ENCODE measurements at places on chromosomes 2 and 18. TPM values are rescaled to one million over a fixed set of nuclear protein-coding genes. Genes with fewer than 3 reads are reported as not detected.

- H3K4me1 ChIP-seq = peaks cover 6% of the 10 kb centered on the region
- H3K27me3 ChIP-seq = no peaks in the 10 kb centered on the region
- DNase-seq = no peak
- H3K4me3 ChIP-seq = no peak overlapping the region
- no peaks in the 10 kb centered on the region for H3K36me3 ChIP-seq
Observed at GRCh38 chr2:31888550-31888949, 122.3 kb downstream of the MEMO1 start.

GRCh38 chr2:159518321-159519005 lies 97.9 kb downstream of the BAZ2B start:
- no peak for DNase-seq
- peaks cover 29% of the 10 kb centered on the region for H3K4me1 ChIP-seq
- no peaks in the 10 kb centered on the region for H3K36me3 ChIP-seq
- no peak overlapping the region for H3K4me3 ChIP-seq
- H3K27ac ChIP-seq = no peak overlapping the region
- H3K27me3 ChIP-seq = no peaks in the 10 kb centered on the region

- no peak overlapping the region for H3K27ac ChIP-seq
- H3K4me1 ChIP-seq = peaks cover 10% of the 10 kb centered on the region
- H3K4me3 ChIP-seq = no peak overlapping the region
Observed at GRCh38 chr2:70668432-70668831, 99.6 kb downstream of the ADD2 start.

Gene TRIM43
- not detected for total RNA-seq

Gene RBBP8
- total RNA-seq = 1.4 TPM

DNA sequence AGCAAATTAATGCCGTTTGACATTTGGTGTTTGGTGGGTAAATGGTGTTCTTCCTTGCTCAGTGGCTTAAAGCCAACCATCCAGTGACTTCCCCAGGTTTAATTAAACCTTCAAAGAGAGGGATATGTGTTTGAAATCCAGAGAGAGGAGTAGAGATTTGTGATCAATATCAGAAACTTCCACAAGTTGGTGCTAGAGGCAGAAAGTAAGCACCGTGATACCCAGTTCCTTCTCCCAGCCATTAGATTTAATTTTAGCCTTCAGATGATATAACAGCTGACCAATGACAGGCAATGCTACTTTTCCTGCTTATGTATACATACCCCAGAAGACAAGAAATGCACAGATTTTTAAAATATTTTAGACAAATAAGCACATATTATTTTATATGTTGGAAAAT lies 398.5 kb downstream of the CDH2 start:
- no peak overlapping the region for H3K4me3 ChIP-seq

GRCh38 chr2:123080331-123080730 lies 944.8 kb upstream of the CNTNAP5 start:
- H3K27ac ChIP-seq = no peak overlapping the region
- H3K27me3 ChIP-seq = no peaks in the 10 kb centered on the region
- DNase-seq = no peak

DNA sequence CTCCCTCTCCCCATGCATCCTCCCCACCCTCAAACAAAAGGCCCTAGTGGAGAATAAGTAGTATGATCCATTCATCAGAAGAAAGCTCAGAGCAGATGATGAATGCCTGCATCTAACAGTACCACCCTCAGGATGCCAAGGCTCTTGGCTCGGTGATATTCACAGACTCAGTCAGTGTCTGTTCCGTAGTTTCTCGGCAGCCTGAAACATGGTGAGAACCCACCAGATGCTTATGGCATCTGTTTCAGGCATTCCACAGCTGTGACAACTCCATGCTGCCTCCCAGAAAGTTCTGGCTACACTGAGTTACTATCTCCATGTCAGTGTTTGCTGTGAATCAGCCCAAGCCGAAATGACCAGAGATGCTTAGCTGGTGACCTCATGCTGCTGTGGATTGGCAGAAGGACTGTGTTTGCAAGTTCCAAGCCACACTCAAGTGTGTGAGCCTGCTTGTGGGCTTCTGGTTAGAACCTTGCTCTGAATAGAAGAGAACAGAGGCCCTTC lies 83.9 kb downstream of the WDSUB1 start:
- H3K27ac ChIP-seq = no peak overlapping the region
- H3K36me3 ChIP-seq = no peaks in the 10 kb centered on the region
- H3K4me3 ChIP-seq = no peak overlapping the region
- H3K27me3 ChIP-seq = no peaks in the 10 kb centered on the region

Gene ZNF519
- total RNA-seq = 13.6 TPM

DNA sequence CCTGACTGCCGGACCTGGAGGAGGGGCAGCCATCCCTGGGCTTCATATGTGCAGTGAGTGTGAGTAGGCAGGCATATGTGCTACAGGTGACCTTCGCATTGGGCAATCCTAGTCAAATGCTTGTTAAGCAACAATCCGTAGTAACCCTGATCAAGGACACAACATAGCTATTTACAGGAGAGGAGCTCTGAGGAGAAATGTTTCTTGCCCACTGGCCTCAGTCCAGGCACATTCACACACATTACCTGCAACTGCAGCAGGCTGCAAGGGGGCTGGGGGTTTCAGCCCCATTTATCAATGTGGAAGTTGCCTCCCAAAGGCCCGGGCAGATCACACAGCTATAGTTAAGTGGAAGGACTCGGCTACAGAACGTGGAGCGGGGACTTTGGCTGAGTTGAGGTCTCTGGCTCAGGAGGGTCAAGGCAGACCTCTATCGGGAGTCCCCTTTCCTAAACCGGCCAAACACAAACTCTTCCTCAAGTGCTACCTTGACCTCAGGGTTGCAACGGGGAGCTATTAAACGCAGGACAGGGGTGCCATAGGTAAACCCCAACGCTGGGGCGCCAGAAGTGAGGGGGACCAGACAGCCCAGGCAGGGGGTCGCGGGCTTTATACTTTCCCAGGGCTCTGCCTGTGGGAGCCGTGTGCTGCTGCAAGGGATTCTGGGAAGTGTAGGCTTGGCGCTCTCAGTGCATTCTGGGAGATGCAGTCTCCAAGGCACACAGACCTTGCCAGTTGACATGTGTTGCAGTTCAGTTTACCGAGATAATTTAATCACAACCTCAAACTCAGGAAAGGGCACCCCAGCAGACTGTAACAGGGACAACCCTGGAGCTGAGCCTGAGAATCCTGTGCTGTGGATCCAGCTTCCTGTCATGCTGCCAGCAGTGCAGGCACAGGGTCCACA lies 9.4 kb downstream of the KHK start:
- no peak overlapping the region for H3K27ac ChIP-seq
- no peaks in the 10 kb centered on the region for H3K27me3 ChIP-seq
- H3K4me1 ChIP-seq = peaks cover 9% of the 10 kb centered on the region
- DNase-seq = peak; percentile 34

Gene CENPO
- 4.6 TPM for total RNA-seq

Gene AFF3
- 3.9 TPM for total RNA-seq

DNA sequence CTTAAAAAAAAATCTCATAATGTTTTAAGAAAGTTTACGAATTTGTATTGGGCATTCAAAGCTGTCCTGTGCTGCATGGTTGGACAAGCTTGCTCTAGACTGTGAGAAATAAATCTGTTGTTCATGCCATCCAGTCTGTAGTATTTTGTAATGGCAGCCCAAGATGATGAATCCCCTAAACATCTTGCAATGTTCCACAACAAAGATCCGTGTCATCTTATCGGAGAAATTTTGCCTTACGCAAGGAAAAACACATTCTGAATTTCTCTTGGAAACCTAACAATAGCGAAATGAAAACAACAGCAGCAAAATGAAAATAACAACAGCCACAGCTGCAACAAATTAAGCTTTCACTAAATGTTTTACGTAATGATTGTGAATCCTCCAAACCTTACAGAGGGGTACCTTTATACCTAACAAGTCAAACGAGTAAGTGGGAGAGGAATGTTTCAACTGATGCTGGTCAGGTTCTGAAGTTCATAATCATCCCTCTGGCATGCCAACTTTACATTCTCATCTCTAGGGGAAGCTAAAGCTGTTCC lies 76.1 kb upstream of the RNU4ATAC start:
- no peaks in the 10 kb centered on the region for H3K4me1 ChIP-seq
- no peak for DNase-seq
- peaks cover 33% of the 10 kb centered on the region for H3K36me3 ChIP-seq
- H3K4me3 ChIP-seq = no peak overlapping the region
- no peaks in the 10 kb centered on the region for H3K27me3 ChIP-seq

Gene POU3F3
- not detected for total RNA-seq

DNA sequence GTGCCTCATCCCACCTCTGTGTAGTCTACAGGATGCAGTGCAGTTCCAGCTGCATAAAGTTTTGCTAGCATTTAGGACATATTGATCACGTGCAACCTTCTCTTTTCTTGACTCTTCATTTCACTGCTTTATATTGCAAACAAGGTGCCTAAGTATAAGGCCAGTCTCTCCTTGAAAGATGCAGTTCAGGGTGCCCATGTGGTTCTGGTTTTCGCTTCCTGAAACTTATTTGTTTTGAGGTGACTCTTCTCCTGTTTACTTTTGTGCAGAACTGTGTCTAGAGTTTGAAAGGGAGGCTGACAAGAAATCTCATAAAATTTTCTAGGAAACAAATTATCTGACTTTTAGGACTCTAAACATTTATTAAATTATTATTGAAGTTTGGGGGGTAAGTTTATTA lies 189.9 kb downstream of the UBE2E3 start:
- H3K27me3 ChIP-seq = no peaks in the 10 kb centered on the region
- H3K36me3 ChIP-seq = no peaks in the 10 kb centered on the region
- peaks cover 48% of the 10 kb centered on the region for H3K4me1 ChIP-seq
- peak; percentile 20 for DNase-seq
- no peak overlapping the region for H3K4me3 ChIP-seq

- H3K27ac ChIP-seq = no peak overlapping the region
- H3K4me1 ChIP-seq = no peaks in the 10 kb centered on the region
- H3K36me3 ChIP-seq = no peaks in the 10 kb centered on the region
- no peaks in the 10 kb centered on the region for H3K27me3 ChIP-seq
- no peak overlapping the region for H3K4me3 ChIP-seq
Observed at GRCh38 chr2:9565436-9566153, 10.0 kb upstream of the ADAM17 start.

- DNase-seq = no peak
- H3K27ac ChIP-seq = no peak overlapping the region
- no peaks in the 10 kb centered on the region for H3K36me3 ChIP-seq
- no peak overlapping the region for H3K4me3 ChIP-seq
- peaks cover 8% of the 10 kb centered on the region for H3K4me1 ChIP-seq
- H3K27me3 ChIP-seq = no peaks in the 10 kb centered on the region
Observed at GRCh38 chr2:159098921-159099411, 130.5 kb downstream of the TANC1 start.

DNA sequence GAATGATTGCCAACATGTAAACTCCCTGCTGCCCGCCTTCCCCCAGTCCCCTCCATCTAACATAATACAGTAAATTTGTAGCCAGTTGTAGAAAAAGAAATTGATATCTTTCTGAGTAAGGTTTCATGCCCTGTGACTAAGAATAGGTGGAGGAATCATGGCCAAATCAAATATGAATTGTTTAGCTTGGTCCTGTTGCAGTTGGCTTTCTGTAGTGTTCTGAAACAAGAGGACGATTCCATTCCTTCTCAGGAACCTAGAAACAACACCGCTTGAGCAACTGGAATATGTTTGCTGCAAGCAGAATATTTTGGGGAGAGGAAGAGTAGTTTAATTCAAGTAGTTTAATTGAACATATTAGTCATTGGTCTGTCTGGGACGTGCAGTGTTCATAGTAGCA lies 7.0 kb upstream of the DRC1 start:
- no peaks in the 10 kb centered on the region for H3K27me3 ChIP-seq
- no peaks in the 10 kb centered on the region for H3K4me1 ChIP-seq
- H3K36me3 ChIP-seq = peaks cover 4% of the 10 kb centered on the region

Gene CD28
- 222 TPM for total RNA-seq

DNA sequence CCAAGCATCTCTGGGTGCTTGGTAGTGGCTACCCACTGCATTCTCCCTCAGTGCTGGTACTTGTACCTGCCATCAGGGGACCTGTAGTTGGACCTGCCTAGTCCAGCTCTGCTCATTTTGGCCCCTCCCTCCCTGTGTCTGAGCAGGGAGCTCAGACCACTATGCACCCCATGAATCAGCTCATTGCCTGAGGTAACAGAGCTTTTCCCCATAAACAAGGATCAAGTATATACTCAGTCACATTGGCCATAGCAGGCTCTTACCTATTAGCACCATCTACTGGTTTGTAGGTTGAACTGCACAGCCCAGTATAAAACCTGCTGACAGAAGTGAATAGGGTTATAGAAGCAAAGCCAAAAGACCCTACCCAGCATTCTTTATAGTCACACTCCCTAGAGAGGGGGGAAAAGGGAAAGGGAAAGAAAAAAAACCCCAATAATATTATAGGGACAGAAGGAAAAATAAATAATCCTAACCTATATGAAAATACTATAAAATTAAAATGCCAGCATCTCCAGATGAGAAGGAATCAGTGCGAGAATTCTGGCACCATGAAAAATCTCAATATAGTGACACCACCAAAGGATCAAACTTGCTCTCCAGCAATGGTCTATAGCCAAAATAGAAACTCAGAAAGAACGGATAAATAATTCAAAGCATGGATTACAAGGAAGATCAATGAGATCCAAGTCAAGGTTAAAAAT lies 6.9 kb upstream of the FLACC1 start:
- peak; percentile 58 for DNase-seq
- no peaks in the 10 kb centered on the region for H3K36me3 ChIP-seq
- H3K4me1 ChIP-seq = peaks cover 31% of the 10 kb centered on the region
- H3K27ac ChIP-seq = no peak overlapping the region
- H3K4me3 ChIP-seq = no peak overlapping the region

Gene ARHGAP15
- 218 TPM for total RNA-seq

Gene CEP192
- 42.5 TPM for total RNA-seq

GRCh38 chr2:161947406-161947805 lies 126.6 kb downstream of the DPP4 start:
- no peaks in the 10 kb centered on the region for H3K27me3 ChIP-seq
- no peak for DNase-seq
- no peak overlapping the region for H3K27ac ChIP-seq
- peaks cover 20% of the 10 kb centered on the region for H3K4me1 ChIP-seq
- no peaks in the 10 kb centered on the region for H3K36me3 ChIP-seq

DNA sequence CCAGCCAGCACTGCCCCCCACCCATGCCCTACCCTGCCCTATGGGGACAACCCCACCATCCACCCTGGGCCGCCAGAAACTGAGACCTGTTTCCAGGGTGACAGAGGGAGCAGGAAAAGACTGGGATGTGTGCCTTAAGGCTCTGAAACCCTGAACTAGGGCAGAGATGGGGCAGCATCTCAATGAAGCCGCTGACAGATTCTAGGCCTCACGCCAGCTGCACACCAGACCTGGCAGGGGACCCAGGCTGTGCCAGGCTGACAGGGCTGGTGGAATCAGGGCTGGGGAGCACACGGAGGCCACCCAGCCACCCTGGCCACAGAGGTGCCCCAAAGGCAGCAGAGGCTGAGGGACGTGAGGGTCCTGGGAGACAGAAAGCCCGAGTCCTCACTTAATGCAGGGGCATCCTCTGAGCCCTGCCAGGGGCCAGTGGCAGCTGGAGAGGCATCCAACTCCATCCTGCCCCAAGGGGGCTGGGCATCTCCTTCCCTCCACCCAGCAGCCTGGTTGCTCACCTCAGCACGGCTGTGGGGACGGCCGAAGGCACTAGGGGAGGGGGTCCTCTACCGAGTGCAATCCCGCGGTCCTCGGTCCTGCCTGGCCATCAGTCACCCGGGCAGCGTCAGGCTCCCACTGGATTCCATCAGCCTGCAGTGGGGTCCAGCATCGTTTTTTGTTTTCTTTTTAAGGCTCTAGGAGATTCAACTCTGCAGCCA lies 169.2 kb downstream of the ZFP36L2 start:
- H3K27ac ChIP-seq = no peak overlapping the region
- DNase-seq = no peak
- H3K36me3 ChIP-seq = no peaks in the 10 kb centered on the region
- H3K27me3 ChIP-seq = no peaks in the 10 kb centered on the region
- no peak overlapping the region for H3K4me3 ChIP-seq
- peaks cover 27% of the 10 kb centered on the region for H3K4me1 ChIP-seq

Gene WDR54
- 41.0 TPM for total RNA-seq

- no peaks in the 10 kb centered on the region for H3K36me3 ChIP-seq
- DNase-seq = no peak
- H3K4me3 ChIP-seq = no peak overlapping the region
- no peak overlapping the region for H3K27ac ChIP-seq
Observed at GRCh38 chr2:7685342-7686015, 768.3 kb downstream of the RNF144A start.
